Foreskin fibroblast (primary cell): ENCODE measurements at places on chromosomes 3 and 15.

- DNase-seq: no peak
These were observed 21.4 kb downstream of the CCDC191 start for GRCh38 chr3:114034787-114035545.

GRCh38 chr3:153080778-153081240, 81.2 kb upstream of the RAP2B start:
- DNase-seq: no peak

GRCh38 chr3:61858054-61858453, 296.7 kb downstream of the PTPRG start:
- no peak for DNase-seq

DNA sequence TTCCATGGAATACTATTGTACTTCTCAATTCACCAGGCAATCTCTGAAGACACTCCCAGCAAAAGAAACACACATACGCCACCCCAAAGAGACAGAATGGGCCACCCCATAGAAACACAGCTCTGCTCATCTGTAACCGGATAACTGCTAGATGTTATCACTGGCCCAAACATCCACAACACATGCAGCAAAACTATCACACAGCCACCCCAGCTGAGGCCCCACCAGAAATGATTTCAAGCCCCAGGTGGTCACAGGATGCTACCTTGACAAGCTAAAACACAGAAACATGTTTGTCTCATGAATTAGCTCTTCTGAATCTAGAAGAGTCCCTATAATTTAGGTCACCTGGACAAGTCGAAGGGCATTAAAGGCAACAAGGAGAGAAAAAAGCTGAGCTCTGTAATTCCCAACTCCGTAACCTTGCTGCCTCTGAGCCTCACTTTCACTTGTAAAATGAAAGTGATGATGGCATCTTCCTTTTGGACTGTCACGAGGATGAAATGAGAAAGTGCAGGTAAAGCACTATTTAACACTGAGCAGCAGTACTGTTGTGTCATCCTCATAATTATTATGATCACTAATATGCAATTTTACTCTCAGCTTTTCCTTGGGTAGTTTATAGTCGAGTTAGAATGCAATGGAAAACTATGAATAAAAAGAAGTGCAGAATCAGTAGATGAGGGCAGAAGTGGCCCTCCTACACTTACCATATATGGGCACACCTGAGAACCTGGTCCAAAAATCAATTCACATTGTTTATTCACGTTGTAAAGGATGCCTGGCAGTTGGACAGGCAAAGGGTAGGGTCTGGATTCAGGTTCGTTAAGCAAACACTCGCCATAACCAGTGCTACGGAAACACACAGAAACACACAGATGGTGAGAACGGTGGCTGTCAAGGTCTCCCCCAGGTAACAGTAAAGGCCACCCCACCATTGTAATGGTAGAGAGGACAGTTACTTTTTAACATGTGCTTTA, 38.6 kb downstream of the ADAMTS9 start:
- no peak for DNase-seq

- DNase-seq: peak; percentile 62
These were observed 152.7 kb downstream of the CD47 start for GRCh38 chr3:107938143-107938542.

DNA sequence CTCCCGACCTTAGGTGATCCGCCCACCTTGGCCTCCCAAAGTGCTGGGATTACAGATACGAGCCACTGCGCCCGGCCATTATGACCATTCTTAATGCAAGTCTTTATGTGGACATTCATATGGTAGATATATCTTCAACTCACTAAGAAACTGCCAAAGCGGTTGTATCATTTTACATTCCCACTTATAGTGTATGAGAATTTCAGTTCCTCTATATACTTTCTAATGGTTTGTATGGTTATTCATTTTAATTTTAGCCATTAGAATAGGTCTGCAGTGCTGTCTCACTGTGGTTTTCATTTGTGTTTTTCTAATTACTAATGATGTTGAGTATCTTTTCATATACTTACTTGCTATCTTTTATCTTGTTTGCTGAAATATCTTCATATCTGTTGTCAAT, 32.5 kb downstream of the TCF12 start:
- DNase-seq: no peak

GRCh38 chr15:41104234-41104633, 11.8 kb downstream of the INO80 start:
- peak; percentile 50 for DNase-seq

- no peak for DNase-seq
These were observed 194.4 kb downstream of the PCCB start for GRCh38 chr3:136444581-136444980.

- peak; percentile 22 for DNase-seq
These were observed 3.7 kb upstream of the MYL3 start for GRCh38 chr3:46866720-46867549.

- DNase-seq: peak; percentile 26
These were observed 18.3 kb upstream of the NTRK3 start for GRCh38 chr15:88274553-88275460.

DNA sequence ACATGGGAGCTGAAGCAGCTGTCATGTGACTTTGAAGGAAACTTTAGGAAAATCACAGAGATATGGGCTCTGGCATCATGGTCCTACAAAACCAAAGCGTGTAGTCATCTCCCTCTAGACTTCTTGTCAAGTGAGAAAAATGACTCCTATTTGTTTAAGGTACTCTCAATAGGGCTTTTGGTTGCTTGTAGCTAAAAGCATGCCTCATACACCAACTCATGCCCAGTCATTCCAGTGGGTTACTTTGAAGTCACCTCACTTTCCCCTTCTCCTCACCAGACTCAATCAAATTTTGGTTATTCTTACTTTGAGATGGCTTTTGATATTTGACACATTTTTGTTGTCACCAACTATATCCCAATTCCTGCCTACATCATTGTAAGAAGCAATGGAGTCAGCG, 81.6 kb downstream of the BOC start:
- DNase-seq: no peak

DNA sequence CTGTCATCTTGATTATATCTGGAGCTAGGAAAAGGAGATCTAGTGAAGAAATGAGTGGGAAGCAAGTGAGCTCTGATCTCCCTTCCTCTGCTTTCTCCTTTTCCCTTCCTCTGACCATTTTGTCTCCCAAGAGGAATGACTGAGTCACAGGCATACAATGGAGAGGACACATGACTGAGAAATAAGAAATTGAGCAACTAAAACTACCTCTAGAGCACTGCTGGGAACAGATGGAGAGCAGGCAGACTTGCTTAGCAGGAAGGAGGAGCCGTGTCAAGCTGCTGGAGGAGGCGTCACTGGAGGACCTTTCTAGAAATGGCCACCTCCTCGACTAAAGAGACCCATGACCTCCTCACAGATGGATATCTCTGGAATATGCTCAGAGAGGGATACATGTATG, 66.9 kb upstream of the MYO5C start:
- peak; percentile 76 for DNase-seq

DNA sequence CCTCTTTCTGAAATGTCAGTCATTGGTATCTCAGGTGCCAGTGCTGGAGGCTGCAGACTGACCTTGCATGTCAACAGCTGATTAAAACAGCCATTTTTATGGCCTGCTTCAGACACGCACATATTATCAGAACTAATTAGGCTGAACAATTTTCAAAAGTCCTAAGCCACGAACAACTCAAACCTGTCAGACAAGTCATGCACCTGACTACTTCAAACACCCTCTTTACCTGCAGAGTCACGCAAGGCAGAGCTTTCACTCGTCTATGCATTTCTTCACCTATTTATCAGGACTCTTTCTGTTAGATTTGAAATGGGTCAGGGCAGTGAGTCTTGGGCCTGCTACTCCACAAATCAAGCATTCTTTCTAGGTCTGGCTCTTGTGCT, 26.7 kb downstream of the CLK3 start:
- no peak for DNase-seq

GRCh38 chr3:52141751-52142150, 12.5 kb downstream of the POC1A start:
- DNase-seq: no peak

DNA sequence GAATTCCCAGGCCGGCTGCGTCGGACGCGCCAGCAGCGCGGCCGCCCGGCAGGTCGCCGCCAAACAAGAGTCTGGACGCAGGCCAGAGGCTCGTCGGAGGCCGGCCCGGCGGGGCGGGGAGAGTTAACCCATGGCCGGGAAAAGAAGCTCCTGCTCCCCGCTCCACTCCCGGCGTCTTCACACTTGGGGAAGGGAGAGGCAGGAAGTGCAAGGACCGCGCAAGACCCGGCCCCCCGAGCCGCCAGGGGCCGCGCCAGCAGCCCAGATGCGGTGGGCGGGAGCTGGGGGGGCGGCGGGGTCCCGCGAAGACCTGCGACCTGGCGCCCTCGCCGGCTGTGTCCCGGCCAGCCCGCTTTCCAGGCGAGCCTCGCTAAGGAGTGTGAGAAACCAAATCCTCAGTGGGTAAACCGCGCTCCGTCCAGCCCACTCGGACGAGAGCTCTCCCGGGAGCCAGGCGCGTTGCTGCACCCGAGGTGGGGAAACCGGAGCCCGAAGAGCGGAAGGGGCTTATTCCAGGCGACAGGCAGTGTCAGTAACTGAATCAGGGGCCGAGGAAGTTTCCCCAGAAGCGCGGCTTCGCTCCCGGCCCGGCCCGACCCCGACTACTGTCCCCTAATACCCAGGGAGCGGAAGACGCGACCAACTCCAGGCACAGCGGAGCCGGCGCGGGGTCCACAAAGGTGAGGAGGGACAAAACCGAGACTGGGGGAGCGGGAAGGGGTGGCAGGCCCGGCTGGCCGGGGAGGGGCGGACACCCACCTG, 721 bp downstream of the ADAMTS7 start:
- DNase-seq: peak; percentile 12

GRCh38 chr3:37591116-37591781, 270.4 kb upstream of the CTDSPL start:
- DNase-seq: no peak

DNA sequence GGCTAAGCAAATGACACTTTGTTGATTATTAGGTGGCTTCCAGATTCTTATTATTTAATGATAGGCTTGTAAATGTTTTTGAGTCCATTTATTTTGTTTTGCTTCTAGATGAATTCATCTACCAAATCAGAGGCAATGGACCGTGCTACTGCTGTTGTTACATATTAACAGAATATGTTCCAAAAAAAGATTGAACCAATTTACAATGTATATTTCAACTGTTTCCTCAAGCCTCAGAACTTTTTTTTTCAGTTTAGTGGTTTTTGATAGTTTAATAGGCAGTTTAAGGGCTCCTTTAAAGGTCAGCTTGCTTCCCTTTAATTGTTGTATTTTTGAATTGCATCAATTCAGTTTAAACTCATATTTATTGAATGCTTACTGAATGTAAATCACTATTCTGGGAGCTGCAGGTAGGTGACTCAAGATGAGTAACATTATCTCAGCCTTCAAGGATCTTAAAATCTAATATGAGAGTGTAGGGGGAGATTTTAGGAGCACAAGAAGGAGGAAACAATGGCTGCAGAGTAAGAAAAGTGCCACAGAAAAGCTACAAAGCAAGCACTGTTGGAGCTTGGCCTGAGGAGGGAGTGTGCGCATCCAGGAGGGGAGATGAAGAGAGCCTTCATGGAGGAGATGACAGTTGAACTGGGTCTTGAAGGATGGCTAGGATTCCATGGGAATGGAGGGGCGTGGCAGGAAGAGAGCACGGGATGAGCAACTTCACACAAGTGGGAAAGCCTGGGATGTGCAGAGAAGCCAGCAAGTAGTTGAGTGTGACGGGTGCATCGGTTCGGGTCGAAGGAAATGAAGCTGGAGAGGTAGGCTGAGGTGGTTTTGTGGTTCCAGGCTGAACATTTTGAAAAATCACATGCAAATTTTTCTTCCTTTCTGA, 14.7 kb downstream of the MAP2K1 start:
- no peak for DNase-seq

DNA sequence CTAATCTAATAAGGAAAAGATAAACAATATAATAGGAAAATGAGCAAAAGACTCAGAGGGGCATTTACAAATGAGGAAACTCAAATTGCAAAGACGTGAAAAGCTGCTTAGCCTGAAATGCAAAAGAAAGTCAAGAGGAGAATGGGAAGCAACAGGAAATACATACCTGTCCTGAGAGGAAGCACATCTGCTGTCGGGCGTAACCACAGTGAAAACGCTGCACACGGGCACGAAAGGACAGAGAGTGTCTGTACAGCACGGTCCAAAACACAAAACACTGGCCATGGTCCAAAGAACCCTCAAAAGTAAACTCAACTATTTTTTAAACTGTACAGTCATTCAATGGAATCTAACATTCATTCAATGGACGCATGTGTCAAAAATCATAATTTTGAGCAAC, 100.6 kb downstream of the CHSY1 start:
- DNase-seq: no peak

DNA sequence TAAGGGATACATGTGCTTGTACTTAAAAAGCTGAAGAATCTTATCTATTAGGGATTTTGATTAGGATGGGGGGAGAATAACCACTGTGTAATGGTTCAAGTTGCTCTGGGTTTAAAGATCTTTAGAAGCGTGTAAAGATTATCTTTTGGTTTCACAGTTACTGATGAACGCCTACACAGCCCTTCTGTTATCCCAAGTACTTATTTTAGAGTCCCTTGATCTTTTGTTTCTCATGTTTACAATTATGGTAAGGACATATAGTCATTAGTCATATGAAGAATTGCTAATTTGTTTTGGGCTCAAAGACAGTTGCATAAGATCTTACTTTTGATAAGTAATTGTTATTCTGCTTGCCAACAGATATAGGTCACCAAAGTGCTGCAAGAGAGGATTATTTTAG, 160.1 kb downstream of the PLCL2 start:
- no peak for DNase-seq

DNA sequence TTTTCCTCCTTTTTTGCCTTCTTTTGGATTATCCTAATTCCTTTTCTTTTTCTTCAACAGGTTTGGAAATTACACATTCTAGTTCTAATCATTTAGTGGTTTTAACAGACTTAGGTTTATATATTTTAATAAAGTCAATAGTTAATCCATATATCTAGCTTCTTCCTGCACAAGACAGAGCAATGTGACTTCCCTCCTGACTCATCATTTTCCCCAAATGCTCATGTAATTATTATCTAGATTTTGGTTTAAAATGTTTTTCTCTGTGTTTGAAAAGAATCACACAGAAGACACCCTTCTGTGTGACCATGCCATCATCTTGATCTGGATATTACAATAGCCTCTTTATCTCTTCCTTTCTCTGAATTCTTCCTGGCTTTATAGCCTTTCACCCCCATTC, 28.6 kb upstream of the SSR3 start:
- no peak for DNase-seq

- no peak for DNase-seq
These were observed 213.1 kb downstream of the RPLP1 start for GRCh38 chr15:69665641-69666111.

DNA sequence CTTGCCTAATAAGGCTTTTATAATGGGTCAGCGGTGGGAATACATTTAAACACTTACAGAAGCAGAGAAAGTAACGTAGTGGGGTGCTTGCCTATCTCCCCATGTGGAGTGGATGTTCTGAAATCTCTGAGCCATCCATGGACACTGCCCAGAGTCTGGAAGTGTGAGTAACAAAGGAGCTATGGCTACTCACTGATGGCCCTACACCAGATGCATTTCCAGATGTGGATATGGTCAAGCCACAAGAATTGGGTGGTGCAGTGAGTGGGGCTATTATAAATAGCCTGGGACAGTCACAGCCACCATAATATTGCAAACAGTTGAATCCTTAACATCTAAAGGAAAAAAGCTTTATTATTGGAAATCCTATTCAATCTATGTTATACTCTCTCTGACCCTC, 96.6 kb downstream of the CGNL1 start:
- DNase-seq: peak; percentile 93
